ENCODE measurements at places on chromosomes 5 and 9.

DNA sequence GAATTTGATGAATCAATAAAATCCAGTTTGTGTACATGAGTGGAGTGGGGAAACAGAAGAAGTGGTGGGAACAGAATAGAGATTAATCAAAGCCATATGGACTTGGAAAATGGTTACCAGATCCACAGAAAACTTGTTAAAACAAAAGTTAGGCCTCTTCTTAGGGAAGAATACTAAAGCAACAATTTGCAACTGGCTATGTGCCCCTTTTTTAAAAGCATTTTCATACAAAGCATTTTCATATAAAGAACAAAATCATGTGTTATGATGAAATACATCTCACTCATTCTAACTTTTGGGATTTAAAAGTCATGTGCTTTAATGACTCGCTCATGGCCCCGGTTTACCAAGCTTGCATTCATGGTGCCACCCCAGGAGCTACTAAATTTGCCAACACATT lies 276.9 kb downstream of the EFNA5 start:
- DNase-seq = no peak

GRCh38 chr9:133975511-133975910 lies 16.6 kb downstream of the VAV2 start:
- DNase-seq = no peak

- no peak for DNase-seq
Measured at GRCh38 chr5:69212022-69212421, 22.6 kb downstream of the CENPH start.

DNA sequence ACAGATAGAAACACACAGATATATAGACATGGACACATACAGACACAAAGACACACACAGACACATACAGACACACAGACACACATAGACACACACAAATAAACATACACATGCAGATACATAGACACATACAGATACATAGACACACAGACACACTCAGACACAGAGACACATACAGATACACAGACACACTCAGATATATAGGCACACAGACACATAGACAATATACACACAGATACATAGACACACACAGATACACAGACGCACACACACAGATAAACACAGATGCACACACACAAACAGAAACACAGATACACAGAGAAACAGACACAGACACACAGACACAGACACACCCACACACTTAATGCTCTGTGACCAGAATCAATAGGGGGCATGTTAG lies 156.8 kb downstream of the IRX2 start:
- no peak for DNase-seq

- no peak for DNase-seq
Measured at GRCh38 chr5:90767710-90768109, 209.1 kb downstream of the ADGRV1 start.

DNA sequence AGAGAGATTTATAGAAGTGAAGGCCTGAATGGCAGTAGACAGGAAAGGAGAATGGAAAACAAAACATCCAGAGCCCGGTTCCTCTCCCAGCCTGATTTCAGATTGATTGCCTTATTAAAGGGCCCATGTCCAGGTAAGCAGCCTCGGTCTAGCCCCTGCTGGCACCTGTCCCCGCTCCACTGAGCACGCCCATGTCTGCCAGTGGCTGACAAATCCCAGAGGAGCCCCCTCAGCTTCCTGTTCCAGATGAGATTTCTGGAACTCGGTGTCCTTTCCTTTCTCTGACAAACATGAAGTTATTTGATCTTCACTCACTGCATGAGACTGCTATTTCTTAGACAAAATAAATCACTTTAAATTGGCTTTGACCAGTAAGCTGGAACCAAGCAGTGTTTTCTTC lies 187.0 kb upstream of the ADCY2 start:
- no peak for DNase-seq
